NCI-H2171 (cell line): ENCODE measurements at places on chromosomes 2 and 18.

DNA sequence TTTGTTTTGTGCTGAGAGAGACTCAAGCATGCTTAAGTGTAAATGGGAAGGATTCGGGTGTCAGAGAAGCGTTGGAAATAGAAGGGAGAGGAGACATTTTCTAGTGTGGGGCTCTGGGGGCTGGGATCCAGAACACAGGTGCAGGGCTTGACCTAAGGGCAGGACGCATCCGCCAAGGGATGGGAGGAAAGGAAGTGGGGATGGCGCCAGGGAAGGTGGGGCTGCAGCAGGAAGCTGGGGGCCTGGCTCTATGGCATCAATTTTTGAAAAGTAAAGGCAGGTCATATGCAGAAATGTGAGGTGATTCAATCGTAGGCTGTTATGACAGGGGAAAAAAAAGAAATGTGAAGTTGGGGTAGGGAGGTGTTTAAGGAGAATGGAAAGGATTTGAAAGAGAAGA, 143.2 kb upstream of the SERTAD2 start:
- no peak for DNase-seq

DNA sequence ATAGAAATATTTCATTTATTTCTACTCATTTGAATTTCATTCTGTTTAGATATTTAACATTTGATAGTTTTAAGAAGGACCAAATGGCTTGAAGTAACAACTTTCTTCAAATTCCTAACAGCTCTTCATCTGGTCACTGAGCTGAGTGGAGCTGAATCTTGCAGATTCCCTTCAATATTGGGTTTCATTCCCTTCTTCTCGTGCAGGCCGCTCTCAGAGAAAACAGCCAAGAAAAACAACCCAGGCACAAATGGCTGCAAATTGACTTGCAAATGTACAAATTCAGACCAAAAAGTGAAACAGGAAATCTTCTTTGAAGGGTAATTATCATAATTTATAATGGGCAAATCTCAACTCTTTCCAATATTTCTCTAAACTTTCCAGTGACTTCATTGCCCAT, 30.3 kb upstream of the GCG start:
- no peak for DNase-seq

DNA sequence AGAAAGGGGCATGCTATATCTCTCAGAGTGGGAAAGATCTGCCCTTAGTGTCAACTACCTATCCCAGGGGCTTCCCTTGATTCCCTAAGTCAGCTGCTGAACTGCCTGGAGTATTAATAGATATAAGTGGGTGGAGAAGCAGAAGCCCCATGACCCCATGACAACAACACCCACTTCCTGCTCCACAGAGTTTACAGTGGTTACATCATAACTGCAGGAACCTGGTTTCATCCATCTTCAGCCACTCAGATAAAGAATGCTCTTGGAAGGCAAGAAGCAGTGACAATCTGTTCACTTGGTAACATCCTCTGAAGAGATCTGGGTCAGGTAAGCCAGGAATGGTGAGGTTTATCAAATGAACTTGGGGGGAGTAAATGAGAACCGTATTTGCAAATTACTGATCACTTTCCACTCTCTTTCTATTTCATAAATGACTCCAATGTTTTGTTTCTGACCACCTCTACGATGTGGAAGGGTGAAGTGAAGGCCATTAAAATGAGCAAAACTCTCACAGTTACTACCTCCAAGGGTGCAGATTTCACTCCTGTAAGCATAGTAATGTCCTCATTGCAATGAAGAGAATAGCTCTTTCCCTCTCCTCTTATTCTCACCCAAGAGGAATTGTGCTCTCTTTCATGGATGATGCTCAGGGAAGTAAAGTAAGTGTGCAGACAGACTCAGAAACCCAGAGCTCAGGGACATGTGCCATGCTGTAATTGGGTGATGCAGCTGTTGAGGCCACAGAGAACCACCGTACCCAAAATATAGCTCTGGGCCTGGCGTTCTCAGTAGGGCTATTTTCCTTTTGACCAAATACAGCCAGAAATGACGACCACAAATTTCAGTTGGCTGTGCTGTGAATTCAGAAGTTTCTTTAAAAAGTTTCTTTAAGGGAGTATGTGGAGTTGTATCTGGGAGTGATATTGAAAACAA, 192.8 kb upstream of the APCDD1 start:
- no peak for DNase-seq

DNA sequence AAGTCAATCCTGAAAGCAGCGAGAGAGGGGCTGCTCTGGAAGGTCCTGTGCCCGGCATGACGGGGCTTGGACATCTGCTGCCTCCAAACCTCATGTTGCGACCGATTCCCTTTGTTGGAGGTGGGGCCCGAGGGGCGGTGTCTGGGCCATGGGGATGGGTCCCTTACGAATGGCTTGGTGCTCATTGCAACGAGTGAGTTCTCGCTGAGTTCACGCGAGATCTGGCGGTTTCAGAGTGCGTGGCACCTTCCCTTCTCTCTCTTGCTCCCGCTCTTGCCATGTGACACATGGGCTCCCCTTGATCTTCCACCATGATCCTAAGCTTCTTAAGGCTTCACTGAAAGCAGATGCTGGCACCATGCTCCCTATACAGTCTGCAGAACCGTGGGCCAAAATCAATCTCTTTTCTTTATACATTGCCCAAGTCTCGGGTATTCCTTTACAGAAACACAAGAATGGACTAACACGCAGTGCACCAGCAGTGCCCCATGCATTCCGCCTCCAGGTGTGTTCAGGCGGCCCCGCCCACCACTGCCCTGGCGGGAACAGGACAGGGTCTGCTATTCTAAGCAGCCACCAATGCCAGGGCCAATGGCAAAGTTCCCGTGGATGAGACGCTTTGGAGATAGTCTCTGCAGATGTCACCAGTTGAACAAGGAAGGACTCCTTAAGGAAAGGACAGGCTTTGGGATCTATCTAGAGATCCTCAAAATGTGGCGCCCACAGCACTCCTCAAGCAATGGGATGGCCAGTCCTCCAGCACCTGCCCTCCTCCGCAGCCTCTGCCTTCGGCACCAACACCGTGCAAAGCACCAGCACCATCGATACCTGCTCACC, 63.4 kb downstream of the ZNF516 start:
- DNase-seq = no peak

- no peak for DNase-seq
These were observed 85.6 kb upstream of the ST3GAL5 start for GRCh38 chr2:85974390-85974789.

GRCh38 chr2:101736233-101736632, 38.7 kb downstream of the MAP4K4 start:
- no peak for DNase-seq

DNA sequence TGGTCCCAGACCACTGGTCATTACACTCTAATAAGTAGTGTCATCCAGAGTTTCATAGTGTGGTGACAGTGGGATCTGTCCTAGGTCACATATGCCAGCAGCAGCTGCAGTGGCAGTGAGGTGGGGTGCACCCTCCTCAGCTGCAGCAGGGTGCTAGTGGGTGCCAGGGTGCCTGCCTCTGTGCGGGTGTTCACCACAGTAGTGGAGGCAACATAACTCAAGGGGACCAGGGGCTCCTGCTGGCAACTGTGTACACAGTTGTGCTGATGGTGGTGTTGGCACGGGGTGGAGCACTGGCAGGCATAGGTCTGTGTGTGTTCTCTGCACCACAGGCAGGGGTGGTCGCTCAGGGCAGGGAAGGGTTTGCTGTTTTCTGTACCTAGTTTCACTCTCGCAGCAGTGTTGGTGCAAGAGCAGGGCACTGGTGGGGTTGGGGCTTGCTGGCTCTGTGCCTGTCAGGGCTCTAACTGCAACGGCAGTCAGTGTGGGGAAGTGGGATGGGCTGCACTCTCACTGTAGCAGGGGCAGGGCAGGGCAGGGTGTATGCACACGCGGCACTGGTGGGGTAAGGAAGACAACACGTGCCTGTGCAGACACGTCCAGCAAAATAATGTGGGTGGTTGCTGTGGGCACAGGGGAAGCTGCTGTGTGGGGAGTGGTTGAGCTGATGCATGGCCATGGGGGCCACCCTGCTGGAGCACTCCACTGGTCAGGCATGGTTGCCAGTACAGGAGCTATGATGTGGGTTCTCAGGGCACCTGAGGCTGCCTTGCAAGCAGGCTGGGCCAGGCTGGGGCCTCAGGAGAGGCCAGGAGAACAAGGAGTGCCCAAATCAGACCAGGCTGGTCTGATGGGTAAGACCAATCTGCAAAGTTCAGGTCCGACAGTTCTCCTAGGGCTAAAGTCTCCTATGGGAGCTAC, 226.6 kb downstream of the MEIS1 start:
- DNase-seq = no peak

GRCh38 chr2:142332196-142332595, 201.4 kb upstream of the LRP1B start:
- DNase-seq = no peak

DNA sequence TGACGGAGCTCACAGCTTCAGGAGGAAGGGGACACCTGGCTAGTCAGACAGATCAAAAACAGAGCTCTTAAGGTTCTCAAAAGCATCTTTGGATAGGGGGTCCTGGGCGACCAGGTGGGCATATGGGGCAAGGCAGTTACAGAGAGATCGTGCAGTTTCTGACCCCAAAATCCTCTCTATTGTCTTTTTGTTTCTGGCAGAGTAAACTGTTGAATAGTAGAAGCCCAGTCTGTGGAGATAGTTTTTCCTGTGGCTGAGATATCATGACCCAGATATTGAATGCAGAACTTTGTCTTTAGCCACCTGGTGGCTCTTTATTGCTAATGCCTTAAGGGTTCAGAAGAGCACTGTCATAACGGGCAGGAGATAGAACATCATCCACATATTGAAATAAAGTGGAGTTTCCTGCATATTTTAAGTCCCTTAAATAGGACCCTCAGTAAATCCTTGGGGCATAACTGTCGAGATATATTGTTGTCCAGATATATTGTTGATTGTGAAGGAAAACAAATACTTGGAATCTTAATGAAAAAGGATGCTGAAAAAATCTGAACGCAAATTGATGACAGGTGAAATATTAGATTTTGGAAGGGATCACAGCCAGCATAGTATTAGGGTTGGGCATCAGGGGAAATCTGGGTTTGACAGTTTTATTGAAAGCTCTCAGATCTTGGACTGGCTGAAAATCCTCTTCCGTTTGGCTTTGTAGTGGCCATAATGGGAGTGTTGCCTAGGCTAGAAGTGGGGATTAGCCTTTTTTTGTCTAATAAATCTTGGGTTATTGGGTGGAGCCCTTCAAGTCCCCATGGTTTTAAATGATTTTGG, 14.1 kb upstream of the ZDBF2 start:
- no peak for DNase-seq

DNA sequence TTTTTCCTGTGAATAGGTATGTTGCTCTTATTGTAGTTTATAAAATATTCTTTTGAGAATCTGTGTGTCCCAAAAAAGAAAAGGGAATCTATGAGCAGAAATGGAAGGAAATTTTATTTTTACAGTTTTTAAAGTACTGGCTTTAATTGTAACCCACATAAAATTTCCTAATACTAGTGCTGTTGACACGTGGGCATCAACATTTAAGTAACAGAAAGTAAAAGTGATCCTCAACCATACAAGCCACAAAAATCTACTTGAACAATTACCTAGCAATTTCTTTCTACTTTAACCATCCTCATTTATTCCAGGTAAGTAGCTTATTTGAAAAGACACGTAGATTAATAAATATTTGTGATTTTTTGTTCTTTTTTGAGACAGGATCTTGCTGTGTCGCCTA, 62.0 kb downstream of the MAP3K20 start:
- DNase-seq = no peak

GRCh38 chr2:235223011-235223410, 270.8 kb upstream of the AGAP1 start:
- no peak for DNase-seq

- no peak for DNase-seq
These were observed 381.5 kb downstream of the NRXN1 start for GRCh38 chr2:50650403-50650810.

- no peak for DNase-seq
These were observed 3.9 kb upstream of the HRH4 start for GRCh38 chr18:24456549-24456948.

GRCh38 chr2:24403168-24403831, 43.0 kb upstream of the ITSN2 start:
- no peak for DNase-seq

GRCh38 chr2:42848265-42848664, 55.9 kb upstream of the HAAO start:
- DNase-seq = no peak

- no peak for DNase-seq
These were observed 566.6 kb upstream of the VRK2 start for GRCh38 chr2:57479981-57480380.

DNA sequence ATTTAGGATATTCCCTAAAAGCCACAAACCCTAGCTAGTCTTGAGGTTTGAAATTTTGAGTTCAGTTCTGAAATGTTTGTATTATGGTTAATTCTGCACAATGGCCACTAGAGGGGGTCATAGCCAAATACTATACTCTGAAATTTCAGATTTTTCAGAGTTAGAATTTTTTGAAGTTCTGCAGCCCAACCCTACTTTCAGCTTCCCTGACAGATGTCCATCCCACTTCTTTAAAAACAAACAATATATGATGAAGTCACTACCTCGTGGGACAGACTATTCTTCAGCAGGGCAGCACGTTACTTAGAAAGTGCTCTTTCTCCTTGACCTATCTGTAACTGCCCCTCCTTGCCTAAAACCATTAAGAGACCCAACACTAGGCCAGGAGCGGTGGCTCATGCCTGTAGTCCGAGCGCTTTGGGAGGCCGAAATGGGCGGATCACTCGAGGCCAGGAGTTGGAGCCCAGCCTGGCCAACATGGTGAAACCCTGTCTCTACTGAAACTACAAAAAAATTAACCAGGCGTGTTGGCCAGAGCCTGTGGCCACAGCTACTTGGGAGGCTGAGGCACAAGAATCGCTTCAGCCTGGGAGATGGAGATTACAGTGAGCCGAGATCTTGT, 48.2 kb upstream of the PAPOLG start:
- DNase-seq = peak; percentile 21

- DNase-seq = no peak
These were observed 25.9 kb upstream of the ZEB2 start for GRCh38 chr2:144545787-144546186.

DNA sequence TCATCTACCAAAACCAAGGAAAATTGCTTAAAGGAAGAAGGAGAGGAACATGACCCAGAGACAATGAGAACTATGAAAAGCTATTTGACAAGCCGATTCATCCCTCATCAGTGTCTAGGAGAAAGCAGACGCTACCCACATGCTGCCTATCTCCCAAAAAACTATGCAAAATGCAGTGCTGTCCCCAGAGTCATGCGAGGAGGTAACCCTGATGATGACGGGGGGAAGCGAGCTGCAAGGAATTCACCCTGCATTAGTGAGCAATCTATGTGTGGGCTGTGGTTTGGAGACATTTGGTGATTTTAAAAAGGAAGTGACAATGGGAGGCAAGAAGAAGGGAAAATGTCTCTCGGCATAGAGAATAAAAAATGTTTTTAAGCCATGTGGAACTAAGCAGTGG, 472.7 kb downstream of the CMPK2 start:
- DNase-seq = no peak

- no peak for DNase-seq
These were observed 213.6 kb upstream of the CELF4 start for GRCh38 chr18:37779220-37779619.

- DNase-seq = no peak
These were observed 523.3 kb downstream of the CMPK2 start for GRCh38 chr2:6342273-6342920.

DNA sequence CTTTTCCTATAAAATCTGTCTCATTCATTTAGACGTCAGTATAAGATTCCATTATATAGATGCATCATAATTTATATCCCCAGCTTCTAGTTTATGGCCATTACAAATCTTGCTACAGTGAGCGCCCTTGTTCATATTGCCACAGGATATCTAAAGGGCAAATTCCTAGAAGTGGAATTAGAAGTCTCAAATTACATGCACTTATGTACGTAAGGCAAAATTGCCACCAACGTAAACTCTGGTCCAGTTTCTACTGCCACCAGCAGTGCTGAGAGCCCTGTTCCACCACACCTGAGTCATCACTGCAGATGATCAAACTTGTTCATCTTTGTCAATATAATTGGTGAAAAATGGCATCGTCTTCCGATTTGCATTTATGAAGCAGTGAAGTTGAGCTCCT, 90.9 kb upstream of the ID2 start:
- no peak for DNase-seq
